ENCODE measurements at places on chromosomes 16 and 17.

DNA sequence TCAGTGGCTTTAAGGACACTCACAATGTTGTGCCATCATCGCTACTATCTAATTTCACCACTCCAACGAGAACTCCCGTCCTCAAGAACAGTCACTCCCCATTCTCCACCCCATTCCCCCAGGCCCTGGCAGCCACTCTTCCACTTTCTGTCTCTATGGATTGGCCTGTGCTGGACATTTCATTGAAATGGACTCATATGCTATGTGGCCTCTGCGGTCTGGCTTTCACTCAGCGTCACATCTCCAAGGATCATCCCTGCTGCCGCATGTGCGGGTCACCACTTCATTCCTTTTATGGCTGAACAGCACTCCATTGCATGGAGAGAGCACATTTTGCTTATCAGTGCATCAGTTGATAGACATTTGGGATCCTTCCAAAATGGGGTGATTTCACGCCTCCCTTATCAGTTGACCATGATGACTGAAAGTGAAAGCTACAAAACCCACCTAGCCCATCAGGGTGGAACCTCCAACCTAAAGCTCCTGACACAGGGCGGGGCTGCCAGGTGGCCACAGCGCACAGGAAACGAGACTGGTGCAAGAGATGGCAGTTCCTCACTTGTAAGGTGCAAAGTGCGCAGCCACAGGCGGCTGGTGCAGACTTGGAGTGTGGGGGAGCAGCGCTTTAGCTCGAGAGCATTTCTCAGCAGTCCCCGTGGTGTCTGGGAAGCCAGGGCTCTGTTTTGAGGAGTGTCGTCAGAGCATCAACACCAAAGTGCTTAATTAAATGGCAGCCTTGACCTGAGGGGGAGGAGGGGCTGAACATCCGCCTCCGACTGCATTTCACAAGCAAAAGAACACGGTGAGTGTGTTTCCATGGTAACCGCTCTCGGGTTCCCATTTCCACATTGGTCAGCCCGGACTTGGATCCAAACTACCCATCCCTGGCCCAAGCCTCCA lies 23.8 kb downstream of the COTL1 start:
- DNase-seq: peak; percentile 73

- DNase-seq: no peak
These were observed 321.8 kb downstream of the WWOX start for GRCh38 chr16:78421181-78421708.

GRCh38 chr17:4693416-4693815 lies 10.5 kb downstream of the PELP1 start:
- no peak for DNase-seq

DNA sequence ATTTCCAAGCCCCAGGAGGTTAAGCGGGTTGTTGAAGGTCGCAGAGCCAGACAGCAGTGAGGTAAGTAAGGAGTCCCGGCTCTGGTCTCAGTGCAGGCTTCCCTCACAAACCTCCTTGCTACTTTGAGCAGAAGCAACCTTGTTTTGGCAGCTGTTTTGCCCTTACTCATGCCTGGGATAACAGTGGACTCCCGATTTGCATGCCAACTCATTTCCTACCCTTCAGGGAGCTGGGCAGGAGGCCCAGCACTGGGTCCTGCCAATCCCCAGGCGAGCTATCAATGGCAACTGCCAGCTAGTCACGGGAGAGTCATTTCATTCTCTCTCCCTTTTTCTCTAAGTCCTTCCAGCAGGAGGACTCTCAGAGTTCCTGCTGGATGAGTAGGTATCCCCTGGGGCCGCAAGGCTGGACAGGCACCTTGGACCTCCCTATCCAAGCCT lies 72.0 kb upstream of the KSR1 start:
- DNase-seq: no peak

DNA sequence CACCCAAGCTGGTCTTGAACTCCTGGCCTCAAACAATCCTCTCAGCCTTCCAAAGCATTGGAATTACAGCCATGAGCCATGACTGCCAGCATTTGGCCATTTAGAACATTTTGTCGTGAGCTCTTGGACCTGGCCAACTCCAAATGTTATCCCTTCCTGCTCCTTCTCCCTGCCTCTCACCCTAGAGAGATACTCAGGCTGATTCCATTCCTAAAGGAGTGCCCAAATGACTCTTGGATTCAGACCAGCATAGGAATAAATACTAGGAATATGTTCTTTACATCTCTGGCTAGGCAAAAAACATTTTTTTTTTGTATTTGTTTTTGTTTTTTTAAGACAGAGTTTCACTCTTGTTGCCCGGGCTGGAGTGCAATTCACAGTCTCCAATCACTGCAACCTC lies 15.5 kb downstream of the FZD2 start:
- no peak for DNase-seq

- DNase-seq: peak; percentile 10
These were observed 178.3 kb downstream of the MRTFB start for GRCh38 chr16:14249291-14250032.

DNA sequence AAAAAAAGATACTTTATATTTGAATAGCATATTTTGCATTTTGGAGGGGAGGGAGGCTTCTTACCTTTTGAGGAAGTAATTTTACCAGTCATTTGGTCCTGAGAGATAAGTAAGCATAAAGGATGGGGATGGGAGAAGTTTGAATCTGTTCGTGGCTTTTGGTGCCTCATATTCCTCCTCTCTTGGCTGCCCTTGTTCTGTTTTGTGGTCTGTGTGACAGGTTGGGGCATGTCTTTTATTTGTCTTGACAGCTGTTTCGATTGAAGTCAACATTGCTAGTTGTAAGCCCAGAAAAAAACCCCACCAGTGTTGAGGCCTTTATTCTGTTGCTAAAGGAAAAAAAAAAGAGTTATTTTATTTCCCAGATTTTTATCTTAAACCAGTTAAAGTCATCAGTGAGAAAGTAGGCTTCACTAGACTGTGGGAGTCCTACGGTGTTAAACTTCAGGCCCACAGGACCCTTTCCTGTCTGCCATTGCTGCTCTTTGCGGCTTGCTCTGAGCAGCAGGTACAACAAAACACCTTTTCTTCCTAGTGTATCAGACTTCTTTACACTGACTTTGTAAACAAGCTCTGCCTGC lies 11.4 kb downstream of the SLC7A6 start:
- peak; percentile 49 for DNase-seq

DNA sequence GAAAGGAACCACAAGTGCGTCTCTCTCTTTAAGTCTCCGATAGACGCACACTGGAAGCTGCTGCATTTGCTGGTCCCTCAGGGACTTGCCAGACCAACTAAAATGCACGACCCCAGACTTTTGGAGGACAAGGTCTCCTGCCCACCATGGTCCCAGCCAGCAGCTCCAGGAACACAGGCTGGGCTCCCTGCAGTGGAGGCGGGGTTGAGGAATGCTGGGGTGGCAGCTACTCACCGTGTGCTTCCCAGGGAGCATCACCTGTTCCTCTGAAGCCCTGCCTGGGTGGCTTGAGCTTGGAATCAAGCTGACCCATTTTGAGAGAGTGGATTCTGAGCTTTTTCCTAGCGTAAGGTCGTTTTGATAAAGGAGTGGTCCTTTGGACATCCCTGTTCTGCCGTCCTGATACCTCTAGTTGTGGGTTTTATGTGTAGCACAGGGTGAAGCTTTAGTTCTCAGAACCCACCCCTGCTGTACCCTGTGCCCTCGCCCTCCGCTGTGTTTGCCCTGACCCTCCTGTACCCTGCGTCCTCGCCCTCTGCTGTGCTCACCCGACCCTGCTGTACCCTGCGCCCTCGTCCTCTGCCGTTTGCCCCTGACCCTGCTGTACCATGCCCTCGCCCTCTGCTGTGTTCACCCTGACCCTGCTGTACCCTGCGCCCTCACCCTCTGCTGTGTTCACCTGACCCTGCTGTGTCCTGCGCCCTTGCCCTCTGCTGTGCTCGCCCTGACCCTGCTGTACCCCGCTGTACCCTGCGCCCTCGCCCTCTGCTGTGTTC lies 11.0 kb downstream of the ZNF276 start:
- DNase-seq: no peak

- DNase-seq: no peak
These were observed 1.7 kb downstream of the RPRML start for GRCh38 chr17:46977348-46977747.

DNA sequence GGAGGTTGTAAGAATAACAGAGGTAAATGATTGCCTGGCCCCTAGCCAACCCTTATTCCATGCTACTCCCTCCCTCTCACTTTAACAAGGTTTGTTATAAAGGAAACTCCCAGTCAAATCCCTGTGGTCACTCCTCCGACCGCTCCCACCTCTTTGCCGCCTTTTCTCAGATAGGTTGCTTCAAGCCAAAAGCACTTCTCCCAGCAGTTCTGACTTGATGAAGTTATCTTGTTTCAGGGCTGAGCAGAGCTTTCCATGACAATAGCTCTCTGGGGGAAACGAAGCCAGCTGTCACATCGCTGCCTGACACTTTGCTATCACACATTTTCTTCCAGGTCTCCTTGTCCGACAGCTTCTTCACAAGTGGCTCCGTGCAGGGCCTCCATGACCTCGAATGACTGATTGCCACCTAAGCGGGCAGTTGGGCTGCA lies 278.6 kb downstream of the HAPSTR1 start:
- no peak for DNase-seq

GRCh38 chr16:11053916-11054460 lies 109.6 kb downstream of the CLEC16A start:
- DNase-seq: no peak

DNA sequence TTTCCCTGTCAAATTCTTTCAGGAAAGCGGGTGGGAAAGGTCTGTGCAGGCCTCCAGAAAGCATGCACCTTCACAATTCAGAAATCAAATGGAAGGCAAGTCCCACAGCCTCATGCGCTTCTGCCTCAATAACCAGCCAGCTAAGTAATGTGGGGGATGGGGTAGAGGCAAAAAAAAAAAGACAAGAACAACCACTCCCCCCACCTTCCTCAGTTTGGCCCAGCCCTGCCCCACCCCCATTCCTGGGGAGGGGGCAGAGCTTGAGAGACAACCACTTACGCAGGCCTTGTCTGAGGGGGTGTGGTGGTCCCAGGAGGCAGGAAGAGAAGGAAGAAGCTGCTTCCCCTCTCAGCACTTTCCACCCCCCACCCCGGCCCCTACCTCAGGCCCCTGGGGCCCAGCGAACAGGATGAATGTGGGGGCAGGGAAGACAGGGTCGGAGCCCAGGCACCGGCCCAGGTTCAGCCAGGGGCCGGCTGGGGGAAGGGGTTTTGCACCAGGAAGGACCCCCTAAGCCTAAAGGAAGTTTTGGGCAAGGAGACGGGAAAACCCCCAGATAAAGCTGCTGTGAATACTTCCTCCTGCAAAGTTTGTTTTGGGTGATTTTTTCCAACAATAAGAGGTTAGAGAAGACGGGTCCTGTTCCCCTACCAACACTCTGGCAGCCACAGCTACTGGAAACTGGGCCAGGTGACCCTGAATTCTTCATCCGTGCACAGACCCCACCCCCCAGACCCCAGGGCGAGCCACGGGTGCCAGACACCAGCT lies 1.2 kb downstream of the JUP start:
- no peak for DNase-seq

DNA sequence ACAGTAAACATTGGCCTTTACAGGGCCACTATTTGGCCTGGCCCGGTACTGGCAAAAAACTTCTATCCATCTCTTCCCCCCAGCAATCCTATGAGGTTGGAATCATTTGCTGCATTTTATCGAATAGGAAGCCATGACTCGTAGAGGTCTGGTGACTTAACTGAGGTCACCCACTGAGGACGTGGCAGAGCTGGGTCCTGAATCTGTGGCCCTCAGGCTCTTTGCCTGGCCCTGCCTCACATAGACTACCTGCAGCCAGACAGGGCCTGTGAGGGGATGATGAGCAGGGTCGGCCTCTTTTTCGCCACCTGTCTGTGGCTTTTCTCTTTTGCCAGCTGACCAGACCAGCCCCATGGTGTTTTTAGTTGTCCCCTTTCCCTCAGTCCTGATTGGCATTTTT lies 1.9 kb downstream of the PPP4C start:
- DNase-seq: no peak

DNA sequence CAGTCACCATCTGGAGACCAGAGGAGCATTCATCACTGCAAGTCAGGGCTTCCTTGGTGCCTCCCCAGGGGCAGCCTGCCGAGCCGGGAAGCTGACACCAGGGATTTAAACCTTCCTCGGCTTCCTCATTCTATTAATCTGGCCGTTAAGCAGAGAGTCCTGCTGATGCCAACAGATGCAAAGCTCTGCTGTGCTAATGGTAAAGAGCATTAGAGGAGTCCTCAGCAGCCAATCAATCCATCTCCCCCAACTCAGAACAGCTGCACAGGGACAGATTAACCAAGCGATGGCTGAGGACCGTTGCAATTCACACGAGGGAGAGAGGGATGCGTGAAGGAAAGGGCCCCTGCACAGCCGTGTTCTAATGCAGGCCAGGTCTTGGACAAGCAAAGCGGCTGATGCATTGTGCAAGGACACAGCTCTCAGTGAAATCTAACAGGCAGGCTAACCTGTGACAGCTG lies 116.6 kb downstream of the XYLT1 start:
- DNase-seq: no peak

GRCh38 chr16:1078579-1079021 lies 6.1 kb downstream of the SSTR5 start:
- no peak for DNase-seq

- DNase-seq: no peak
These were observed 562 bp downstream of the PPL start for GRCh38 chr16:4936181-4936990.

- no peak for DNase-seq
These were observed 304.5 kb downstream of the HAPSTR1 start for GRCh38 chr16:9395958-9396359.

- DNase-seq: no peak
These were observed 20.7 kb downstream of the YWHAE start for GRCh38 chr17:1379208-1379929.

DNA sequence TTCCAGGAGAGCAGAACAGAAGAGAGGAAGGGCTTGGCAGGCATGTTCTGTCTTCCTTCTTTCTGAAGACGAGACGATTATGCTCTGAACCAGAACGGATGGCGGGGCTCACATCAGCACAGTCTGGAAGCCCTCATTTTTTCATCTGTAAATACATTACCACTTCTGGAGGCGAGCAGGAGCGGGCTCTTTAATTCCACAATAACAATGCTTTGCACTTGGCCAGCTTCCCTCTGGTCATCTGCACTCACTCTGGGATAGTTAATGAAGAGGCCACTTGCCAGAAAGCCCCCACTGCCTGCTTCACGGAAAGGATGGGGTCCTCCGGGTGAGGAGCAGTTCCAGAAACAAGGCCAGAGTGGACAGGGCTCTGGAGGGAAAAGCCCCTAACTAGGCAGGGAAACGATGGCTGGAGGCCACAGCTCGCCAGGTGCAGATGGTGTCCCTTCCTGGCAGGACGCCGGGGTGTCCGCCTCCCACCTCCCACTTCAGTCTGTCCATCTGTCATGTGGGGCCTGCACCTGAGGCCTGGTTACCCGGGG lies 13.1 kb upstream of the BCAR1 start:
- DNase-seq: no peak

GRCh38 chr17:76940295-76940694 lies 72.1 kb downstream of the MGAT5B start:
- DNase-seq: no peak
